ENCODE measurements at places on chromosomes 4 and X.

- no peak for DNase-seq
Measured at GRCh38 chr4:144820728-144821085, 174.8 kb downstream of the HHIP start.

DNA sequence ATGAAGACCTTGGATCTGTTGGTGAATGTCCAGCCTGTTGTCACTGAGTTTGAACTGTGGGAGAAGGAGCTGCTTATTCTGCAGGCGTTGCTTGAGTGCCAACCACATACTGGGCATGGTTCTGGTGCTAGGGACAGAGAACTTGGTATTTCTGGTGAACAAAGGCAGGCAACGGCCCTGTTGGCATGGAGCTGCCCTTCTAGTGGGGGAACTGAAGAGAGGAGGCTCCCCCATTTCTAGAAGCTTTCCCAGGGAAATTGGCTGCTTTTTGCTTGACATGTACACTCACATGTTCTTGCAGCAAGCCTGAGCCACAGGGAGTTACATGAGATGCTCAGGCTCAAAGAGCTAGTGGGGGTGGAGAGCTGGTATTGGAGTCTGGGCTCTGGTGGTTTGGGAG lies 8.9 kb upstream of the CD38 start:
- no peak for DNase-seq

DNA sequence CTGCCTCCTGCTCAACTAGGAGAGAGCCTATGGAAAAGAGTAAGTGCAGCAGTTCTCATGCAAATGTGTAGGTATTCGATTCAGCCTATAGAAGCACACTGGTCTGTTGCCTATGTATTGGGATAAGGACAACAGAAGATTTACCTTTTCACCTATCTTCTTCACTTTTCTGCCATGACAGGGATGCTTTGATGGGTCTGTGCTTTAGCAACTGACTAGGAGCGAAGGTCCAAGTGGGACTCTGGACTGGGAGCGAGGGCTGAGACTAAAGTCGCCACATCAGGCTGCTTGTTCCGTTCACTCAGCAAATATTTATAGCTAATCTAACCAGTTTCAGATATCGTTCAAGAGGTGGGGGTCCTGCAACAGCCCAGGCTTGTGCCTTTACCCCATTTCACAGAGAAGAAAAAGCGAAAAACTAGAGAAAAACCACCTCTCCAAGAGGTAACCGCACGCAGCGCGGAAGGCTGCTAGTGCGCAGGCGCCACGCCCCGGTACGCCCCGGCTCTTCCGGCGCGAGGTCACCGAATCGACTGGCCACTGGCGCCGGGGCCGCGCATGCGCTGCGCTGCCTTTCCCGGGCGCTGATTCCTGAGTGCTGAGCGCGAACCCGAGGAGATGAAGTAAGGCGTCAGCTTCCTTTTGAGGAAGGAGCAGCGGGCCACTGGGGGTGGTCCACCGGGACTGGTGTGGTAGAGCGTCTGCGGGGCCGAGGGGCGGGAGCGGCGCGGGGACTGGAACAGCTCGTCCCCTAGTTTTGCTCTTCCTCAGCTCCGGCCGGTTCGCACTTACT lies at the start of gene RBMX2:
RBMX2 (plus strand) TSS at position 573 of the 793 bp plus-strand sequence; CDS start at position 619, 46 bp downstream.
- DNase-seq, result peak; percentile 62

GRCh38 chrX:79572566-79572965 lies 205.4 kb upstream of the ITM2A start:
- no peak for DNase-seq

DNA sequence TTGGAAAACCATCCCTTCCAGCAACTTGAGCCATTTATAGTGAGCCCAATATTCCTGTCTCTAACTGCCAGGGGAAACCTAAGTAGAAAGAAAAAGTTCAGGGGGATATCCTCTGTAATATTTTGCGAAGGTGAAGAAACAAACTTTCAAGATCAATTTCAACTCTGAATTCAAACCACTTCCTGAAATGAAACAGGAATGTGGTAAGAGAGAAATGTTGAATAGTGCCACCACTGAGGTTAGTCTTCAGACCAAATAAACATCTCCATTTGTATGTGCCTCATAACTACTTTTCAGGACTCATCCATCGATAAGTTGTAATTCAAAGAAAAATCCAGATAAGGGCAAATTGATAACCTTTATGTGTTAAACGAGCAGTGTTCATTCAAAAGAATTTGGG lies 128.7 kb downstream of the GABRB1 start:
- peak; percentile 2 for DNase-seq

DNA sequence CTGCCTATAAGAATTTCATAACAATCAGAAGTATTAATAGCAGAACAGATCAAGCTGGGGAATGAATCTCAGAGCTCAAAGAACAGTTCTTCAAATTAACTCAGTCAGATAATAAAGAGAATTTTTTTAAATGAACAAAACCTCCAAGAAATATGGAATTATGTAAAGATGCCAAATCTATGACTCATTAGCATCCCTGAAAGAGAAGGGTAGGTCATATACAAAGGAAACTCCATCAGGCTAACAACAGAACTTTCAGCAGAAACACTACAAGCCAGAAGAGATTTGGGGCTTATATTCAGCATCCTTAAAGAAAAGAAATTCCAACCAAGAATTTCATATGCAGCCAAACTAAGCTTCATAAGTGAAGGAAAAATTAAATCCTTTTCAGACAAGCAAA lies 28.6 kb downstream of the CBR4 start:
- no peak for DNase-seq

DNA sequence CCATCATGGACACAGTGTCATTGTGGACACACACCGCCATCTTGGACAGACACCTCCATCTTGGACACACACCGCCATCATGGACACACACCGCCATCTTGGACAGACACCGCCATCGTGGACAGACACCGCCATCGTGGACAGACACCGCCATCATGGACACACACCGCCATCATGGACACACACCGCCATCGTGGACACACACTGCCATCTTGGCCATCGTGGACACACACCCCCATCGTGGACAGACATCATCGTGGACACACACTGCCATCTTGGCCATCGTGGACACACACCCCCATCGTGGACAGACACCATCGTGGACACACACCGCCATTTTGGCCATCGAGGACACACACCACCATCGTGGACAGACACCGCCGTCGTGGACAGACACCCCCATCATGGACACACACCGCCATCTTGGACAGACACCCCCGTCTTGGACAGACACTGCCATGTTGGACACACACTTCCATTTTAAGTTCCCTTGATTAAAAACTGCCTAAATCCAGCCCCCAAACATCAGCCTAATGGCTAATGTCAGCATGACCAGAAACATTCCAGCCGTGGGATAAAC lies 9.1 kb downstream of the ASMTL start:
- no peak for DNase-seq

DNA sequence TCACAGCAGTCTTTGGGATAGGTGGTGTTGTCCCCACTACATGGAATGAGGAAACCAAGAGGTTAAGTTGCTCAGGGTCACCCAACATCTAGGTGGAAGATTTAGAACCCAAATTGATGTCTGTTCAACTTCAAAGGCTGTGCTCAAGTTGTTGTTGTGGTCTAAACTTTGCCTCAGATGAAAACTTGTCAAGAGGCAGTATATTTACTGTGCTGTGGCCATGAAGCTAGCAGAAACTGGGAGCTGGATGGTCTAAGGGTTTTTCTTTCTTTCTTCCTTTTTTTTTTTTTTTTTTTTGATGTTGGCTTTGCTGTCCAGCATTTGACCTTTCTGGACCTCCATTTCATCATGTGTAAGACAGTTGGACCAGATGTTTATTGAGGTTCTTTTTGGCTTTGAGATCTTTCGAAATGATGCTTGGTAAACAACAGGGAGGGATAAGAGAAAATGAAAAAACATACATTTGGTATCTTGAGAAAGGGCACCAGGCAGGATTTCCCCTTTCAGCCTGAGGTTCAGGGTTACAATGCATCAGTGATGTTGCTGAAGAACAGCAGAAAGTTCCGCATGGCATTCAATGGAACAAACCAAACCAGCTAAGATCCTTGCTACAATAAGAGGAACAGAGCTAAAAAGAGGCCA lies 166.2 kb upstream of the RPS6KA3 start:
- DNase-seq, result no peak

GRCh38 chr4:174933083-174933482 lies 14.9 kb downstream of the ADAM29 start:
- no peak for DNase-seq

GRCh38 chr4:16449406-16449805 lies 223.1 kb upstream of the TAPT1 start:
- DNase-seq, result no peak

DNA sequence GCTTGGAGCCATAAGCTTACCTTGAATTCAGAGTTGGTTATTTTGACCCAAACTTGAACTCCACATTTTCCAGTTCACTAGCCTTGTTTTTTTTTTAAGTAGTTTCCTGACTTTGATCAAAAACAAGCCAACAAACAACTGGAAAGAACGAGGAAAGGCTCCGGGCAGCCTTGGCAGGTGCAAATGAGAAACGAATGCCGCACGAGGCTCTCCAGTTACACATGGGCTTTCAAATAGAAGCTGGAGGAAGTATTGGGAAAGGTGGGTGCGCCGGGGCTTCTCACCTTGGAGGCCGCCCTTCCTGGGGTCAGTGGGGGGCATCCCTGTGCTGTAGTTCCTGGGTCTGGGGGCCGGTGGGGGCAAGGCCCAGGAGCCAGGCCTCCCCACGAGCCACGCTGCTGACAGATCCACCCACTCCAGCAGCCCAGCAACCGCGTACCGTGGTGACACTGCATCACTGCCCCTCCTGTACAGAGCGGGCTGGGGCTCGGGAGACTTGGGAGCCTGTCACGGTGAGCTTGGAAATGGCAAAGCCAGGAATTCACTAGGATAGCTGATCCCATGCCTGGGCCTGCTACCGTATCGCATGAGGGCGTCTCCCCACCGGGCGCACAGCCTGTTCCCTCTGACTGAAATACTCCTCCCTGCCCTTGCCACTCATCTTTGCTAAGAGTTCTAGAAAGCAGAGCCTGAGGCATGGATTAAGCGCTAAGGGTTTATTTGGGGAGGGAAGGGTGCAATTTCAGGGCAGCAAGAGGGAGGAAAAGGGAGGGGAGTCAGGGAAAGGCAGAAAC lies 50.9 kb upstream of the ADRA2C start:
- no peak for DNase-seq

- no peak for DNase-seq
Measured at GRCh38 chrX:133171962-133172708, 46.0 kb downstream of the TFDP3 start.

GRCh38 chr4:138499627-138500026 lies 257.5 kb upstream of the SLC7A11 start:
- DNase-seq, result no peak

GRCh38 chr4:20480165-20480947 lies 219.9 kb upstream of the PACRGL start:
- DNase-seq, result no peak

- no peak for DNase-seq
Measured at GRCh38 chrX:122238801-122239200, 945.3 kb upstream of the GRIA3 start.

DNA sequence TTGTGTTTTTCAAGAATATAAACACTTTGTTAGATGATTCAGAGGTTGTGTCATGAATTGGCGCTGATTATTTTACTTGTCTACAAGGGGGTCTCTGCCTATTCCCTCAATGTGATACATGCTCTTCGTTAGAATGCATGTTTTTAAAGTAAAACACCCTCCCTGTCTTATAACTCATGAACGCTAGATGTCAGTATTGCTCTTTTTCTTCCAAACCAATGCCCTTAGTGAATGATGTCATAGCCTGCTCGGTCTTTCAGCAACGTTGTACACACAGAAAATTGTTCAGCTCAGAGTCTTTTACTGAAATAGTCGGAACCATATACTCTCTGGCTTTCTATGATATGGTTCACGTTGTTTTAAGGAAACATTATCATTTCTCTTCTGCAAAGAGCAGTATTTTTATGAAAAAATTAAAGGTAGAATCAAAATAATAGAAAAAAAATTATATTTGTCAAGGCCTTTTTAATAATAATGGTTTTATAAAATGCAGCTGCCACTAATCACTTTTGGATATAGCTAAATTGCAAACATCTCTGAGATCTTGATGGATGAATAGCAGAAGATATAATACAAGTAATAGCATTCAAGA lies 292.9 kb downstream of the TLL1 start:
- DNase-seq, result peak; percentile 34

- DNase-seq, result no peak
Measured at GRCh38 chr4:72971572-72971971, 97.9 kb downstream of the COX18 start.

DNA sequence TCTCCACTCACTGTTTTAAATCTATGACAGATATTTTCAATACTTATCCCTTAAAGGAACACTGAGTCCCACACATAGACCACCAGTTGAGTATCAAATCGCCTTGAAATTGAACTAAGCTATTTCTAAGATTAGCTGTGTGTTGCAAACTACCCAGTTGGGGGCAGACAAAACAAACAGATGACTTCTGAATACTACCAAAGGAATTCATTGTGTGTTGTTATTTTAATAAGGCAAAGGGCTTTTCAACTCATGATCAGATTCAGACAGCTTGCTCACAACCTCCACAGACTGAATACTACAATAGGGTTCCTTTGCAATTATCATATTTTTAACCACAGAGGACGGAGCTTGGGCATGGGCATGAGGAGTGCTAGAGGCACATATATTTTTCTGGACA lies 283.0 kb upstream of the GPC4 start:
- DNase-seq, result no peak

- DNase-seq, result no peak
Measured at GRCh38 chr4:87353592-87353991, 30.9 kb upstream of the HSD17B13 start.

- DNase-seq, result no peak
Measured at GRCh38 chr4:108031427-108032083, 41.9 kb downstream of the HADH start.

GRCh38 chr4:81061344-81061730 lies 30.8 kb downstream of the BMP3 start:
- no peak for DNase-seq

GRCh38 chr4:122616915-122617596 lies 3.8 kb downstream of the IL21 start:
- no peak for DNase-seq

DNA sequence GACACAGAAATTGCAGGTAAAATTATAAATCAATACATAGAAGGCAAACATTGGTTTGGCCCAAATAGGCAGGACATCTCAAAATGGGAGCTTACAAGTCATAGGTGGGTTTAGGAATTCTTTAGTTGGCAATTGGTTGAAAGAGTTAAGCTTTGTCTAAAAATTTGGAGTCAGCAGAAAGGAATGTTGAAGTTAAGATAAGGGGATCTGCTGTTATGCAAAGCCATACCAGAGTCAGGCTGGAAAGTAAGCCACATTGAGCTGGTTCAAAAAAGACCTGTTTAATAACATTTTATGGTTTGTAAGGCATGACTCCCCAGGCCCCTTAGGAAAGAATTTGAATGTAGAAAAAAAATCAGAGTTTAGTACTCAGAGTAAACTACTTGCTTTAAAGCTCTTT lies 92.6 kb downstream of the IL13RA2 start:
- DNase-seq, result no peak

- DNase-seq, result peak; percentile 98
Measured at GRCh38 chr4:38075370-38076152, 115.4 kb downstream of the PTTG2 start.

GRCh38 chrX:122625821-122626220 lies 558.3 kb upstream of the GRIA3 start:
- no peak for DNase-seq

- no peak for DNase-seq
Measured at GRCh38 chr4:5900844-5901243, 8.0 kb upstream of the CRMP1 start.
